Stimulated activated CD4-positive, alpha-beta T cell treated with anti-CD3 and anti-CD28 coated beads, TNF-alpha, amount 100 ng/mL, for 24 hours (primary cell): ENCODE measurements at places on chromosomes 7 and 10.

DNA sequence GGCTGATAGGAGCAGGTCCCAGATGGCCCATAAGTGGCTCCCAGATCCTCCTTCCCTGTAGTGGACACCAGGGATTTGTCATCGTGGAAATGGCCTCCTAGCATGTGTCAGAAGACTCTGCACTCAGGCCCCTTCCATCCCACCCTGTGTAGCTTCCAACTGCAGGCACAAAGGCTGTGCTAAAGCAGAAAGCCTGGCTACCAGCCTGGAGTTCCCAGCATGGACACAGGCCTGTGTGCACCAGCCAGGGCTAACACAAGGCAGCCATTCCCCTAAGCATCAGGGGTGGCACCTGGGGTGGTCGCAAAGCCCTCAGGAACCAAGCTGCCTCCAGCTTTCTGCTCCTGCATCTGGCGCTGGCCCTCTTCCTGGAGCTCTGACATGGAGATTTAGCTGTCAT is 4.5 kb upstream of the CAMK2B start:
- no peak for DNase-seq

GRCh38 chr7:83520726-83521125 is 128.2 kb downstream of the SEMA3E start:
- DNase-seq = no peak

- DNase-seq = no peak
Measured at GRCh38 chr10:49353026-49353894, 42.6 kb downstream of the DRGX start.

DNA sequence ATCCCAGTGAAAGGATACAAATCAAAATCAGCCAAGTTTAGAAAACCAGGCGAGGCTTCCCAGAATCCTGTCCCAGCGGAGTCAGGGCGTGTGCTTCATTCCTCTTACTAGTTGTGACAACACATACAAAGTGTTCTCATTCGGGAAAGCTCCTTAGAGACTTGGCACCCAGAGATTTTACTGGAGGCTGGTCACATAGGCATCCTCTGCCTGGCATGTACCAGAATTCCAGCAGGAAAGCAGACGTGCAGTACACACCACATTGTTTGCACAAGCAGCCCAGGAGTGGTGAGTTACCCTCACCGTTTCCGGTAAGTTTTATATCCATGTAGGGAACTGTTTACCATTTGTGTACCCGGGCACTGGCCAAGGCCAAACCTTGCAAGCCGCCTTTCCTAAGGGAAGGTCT is 34.9 kb downstream of the MMRN2 start:
- no peak for DNase-seq

DNA sequence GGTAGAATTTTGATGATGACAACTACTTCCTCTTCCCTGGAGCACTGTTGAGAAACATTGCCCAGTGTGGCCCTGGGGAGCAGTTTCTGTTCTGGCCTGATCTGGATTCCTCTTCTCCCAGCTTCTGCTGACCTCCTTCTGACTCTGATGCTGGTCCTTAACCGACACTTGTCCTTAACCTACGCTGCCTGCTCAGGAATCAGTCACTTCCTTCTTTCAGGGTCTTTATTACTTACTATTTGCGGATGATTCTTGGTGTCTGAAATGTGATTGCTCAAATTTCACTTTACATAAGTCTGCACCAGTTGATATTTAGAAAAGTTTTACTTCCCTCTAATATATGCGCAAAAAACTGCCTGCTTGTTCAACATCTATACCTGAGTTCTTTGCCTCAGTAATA is 164.1 kb downstream of the PTEN start:
- no peak for DNase-seq

GRCh38 chr7:41830271-41830670 is 127.4 kb upstream of the INHBA start:
- DNase-seq = no peak
